ENCODE measurements at places on chromosomes 16 and 17.

DNA sequence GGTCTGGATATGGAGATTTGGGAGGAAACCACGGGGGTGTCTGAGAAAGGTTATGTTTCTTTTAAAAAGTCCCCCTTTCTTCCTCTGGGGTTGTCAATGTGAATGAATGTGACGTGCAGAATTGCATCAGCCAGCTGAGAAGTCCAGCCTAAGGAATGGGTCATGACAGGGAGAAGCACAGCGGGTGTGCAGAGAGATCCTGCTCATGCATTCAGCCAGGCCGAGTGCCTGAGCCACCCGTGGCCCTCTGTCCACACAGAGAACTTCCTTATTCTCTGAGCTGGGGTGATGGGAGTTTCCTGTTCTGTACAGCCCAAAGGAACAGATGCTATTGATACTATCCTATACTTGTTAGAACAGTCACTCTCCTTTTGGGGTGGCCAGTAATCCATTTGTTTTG is 117.9 kb downstream of the CPPED1 start:
- peak; percentile 38 for DNase-seq

- no peak for DNase-seq
Observed at GRCh38 chr16:79571065-79571902, 29.3 kb downstream of the MAF start.

DNA sequence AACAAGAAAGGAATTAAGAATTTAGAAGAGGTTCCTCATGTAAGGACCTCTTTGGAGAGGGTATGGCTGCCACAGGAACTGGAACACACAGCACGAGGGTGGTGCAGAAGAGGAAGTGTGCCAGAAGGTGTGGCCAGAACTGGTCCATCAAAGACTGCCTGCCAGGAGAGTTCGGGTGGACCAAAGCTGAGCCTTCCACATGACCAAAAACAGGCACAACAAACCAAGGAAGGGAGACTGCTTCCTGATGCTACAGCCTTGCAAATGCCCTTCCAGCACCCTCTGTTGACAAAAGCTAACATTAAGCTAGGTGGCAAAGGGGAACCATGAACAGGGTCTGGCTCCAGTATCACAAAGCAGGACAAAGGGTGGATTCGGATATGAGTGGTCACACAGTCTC is 125.8 kb upstream of the TMEM97 start:
- peak; percentile 24 for DNase-seq

- no peak for DNase-seq
Observed at GRCh38 chr17:62670202-62670821, 42.8 kb downstream of the MRC2 start.

- DNase-seq, result no peak
Observed at GRCh38 chr16:878072-878784, 77.7 kb upstream of the GNG13 start.

DNA sequence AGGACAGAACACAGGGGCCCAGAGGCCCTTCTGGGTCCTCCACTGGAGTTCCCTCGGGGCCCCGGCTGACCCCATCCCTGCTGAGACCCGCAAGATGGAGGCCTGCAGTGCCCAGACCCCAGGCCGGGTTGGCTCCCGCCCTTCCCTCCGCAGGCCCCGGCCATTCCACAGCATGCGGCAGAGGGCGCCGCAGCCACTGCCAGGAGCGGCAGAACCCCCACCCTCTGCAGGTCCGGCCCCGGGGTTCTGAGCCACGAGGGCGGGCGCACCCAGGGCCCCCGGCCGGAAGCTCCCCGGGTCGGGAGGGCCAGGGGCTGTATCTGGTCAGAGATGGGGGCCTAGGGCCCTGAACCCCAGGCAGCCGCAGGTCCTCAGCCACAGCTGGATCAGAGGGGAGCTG is 2.4 kb upstream of the PERCC1 start:
- peak; percentile 3 for DNase-seq

DNA sequence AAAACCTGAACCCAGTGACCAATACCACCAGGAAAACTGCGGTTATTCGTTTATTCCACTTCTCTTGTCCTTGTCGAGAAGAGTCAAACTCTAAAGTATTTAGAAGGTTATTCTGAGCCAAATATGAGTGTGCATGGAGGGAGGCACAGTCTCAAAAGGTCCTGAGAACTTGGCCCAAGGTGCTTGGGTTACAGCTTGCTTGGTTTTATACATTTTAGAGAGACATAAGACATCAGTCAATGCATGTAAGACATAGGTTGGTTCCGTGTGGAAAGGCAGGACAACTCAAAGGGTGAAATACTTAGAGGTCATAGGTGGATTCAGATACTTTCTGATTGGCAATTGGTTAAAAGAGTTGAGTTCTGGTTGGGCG is 681 bp upstream of the TRAP1 start:
- DNase-seq, result no peak

DNA sequence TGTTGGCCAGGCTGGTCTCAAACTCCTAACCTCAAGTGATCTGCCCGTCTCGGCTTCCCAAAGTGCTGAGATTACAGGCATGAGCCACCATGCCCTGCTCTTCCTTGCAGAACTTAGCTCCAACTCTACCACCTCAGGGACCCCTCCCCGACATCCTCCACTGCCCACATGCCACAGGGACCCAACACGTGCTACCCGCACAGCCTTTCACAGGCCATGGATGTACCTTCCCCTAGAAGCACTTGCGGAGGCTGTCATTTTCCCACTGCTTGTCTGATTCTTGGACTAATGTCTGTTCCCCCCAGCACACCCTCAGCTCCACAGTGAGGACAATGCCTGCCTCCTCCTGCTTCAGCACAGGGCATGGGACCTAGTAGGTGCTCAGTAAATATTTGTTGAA is 147.4 kb downstream of the ZNF423 start:
- DNase-seq, result no peak

DNA sequence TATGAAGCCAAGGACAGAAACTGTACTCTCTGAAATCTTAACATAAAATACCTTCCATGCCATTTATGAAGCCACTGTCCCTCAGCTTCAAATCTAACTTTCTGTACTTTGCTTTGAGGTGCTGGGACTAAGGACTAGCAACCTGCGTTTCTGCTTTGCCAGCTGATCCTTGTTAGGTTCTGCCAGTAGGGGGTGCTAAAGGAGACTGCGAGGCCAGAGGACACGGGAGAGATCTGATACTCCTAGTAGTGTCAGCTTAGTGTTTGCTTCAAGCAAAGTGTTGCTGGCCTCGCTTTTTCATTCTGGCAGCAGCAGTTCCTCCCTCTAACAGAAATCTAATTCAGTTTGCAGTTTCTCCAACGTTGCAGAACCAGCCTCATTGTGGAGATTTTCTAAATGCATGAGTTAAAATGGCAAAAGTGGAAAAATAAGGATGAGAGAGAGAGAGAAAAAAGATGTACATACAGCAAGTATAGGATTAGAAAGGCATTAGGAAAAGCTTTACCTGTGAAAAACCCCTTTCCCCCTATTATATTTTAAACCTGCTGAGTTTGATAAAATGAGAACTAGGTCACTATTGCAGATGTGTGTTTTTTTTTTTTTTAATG is 297.5 kb downstream of the CA10 start:
- peak; percentile 50 for DNase-seq

GRCh38 chr17:29283961-29284360 is 10.0 kb downstream of the NUFIP2 start:
- DNase-seq, result no peak

DNA sequence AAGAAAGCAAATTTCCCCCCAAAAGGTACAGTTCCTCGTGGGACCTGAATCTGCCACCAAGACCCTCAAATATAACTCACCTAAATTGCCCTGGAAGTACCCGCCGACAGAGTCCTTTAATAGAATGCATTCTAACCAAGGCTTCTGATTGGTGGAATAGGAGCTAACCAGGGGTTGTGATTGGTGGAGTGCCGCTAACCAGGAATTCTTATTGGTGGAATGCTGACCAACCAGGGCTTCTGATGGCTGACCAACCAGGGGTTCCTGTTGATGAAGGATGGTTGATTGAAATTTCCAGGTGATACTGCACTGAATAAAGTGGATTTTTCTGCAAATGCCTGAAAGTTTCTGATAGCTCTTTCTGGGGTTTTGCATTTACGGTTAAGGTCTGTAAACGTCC is 6.5 kb downstream of the TFAP4 start:
- no peak for DNase-seq

- no peak for DNase-seq
Observed at GRCh38 chr17:48612854-48613691, 2.0 kb downstream of the HOXB8 start.

- DNase-seq, result no peak
Observed at GRCh38 chr17:67270416-67270815, 25.4 kb upstream of the HELZ start.

- DNase-seq, result no peak
Observed at GRCh38 chr16:10387188-10387617, 1.3 kb downstream of the ATF7IP2 start.

- DNase-seq, result no peak
Observed at GRCh38 chr17:58918072-58918471, 162.4 kb downstream of the PPM1E start.

- peak; percentile 8 for DNase-seq
Observed at GRCh38 chr16:8355675-8356074, 234.6 kb downstream of the TMEM114 start.

DNA sequence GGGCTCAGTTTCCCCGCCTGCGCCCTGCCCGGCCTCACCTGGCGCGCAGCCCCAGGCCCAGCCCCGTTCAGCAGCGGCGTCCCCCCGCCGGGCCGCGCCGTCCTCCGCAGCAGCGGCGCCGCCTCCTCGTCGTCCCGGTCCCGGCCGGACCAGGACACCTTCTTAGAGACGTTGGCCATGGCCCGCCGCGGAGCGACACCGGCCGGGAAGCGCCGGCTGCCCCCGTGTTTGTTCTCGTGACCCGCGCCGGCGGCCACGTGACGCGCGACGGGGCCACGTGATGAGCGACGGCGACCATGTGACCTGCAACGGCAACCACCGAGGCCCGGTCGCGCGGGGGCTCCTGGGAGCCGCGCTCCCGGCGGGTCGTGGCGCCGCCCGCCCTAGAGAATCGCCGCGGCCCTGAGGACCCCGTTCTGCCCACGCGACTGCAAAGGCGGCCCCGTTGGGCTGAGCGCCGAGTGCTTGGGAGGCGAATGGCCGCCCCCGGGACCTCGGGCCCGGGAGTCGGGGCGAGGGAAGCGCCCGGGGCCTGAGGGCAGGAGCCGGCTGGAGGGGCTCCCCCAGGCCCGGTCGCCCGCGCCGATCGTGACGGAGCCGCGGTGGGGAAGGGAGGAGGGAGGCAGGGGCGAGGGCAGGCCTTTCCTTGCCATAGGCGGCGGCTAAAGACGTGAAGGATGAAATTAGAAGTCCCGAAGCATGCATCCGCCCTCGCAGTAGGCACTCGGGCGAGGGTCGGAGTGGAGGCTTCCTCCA is at the start of gene CLCN7:
Gene CLCN7, minus strand, starts transcription at position 233 of the 756 bp plus-strand sequence. Its CDS starts 54 bp downstream, at position 179.
- DNase-seq, result peak; percentile 82

DNA sequence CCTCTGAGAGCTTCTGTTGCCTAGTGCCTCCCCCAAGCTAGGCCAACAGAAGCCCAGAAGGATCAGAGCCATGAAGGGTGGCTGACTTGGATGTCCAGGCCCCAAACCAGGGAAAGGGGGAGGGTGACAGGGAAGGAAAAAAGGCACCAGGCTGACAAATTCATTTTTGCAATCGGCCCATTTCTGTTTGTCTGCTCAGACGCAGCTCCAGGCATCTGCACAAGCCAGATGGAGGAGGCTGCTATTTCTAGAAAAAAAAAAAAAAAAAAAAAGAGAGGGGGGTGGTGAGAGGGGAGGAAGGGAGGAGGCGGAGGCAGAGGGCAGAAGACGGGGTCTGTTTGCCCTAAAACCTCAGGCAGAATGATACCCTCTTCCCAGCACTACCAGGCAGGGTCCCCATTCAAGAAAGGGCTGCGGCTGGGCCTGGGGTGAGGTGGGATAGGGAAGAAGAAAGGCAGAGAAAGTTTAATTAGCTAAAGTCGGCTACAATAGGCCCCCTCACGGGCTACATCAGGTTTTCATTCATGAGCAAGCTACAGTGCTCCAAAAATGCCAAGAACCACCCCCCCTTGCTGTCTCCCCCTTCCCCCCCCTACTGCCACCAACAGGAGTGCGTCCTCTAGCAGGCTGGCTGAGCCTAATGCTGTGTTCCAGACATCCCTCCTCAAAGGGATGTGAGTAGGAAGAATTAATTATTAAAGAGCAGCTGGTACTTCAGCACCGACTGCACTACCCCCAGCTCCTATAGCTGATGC is 2.4 kb downstream of the HDAC5 start:
- no peak for DNase-seq

DNA sequence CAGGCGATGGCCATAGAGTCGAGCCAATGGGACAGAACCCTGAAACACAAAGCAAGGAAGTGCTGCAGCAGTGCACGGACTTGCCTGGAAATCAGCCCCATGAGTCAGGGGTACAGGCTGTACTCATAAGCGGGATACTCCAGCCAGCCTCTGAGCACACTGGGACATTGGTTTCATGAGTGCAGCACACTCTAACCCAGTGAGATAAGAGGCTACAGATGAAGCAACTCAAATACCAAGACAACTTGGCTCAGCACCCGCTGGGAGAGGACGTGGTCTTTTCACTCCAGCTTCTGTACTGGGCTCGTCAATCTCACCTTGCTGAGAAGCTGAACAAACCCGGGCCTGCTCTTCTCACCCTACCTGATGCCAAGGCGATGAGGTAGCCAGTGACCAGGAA is 98.2 kb downstream of the AXIN2 start:
- DNase-seq, result no peak

DNA sequence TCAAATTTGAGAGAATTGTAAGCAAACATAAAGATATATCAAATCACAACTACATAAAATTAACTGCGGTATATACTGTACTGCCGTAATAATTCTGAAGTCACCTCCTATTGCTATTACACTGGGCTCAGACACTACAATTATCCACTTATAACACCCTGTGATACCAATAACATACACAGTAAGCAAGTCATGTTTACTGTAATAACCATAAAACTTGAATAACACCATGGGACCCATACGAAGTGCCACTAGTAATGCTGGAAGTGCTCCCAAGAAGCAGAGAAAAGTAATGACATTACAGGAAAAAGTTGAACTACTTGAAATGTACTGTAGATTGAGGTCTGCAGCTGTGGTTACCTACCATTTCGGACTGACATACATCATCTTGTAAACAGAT is 24.0 kb downstream of the CMC2 start:
- no peak for DNase-seq

DNA sequence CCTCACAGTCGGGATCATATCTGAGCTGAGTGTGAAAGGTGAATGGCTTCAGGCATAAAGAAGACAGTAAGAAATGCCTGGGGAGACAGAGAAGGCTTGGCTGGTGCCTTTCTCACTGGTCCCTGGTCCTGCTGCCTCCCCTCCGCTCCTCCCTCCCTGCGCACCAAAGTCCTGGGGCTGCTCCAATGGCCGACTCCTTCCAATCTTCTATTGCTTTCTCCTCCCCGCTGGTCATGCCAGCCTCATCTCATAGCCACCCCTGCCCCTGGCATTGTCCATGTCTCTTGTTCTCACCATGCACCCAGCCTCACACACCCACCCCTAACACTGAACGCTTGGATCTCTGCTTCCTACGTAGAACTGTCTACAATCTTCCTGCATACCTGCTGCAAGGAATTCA is 18.0 kb downstream of the TLE7 start:
- DNase-seq, result no peak

- DNase-seq, result no peak
Observed at GRCh38 chr16:35908152-35908551, 2448.7 kb downstream of the TP53TG3F start.

Measured in midbrain (tissue), 1 donor.